ENCODE measurements at places on chromosomes 5 and 9.

DNA sequence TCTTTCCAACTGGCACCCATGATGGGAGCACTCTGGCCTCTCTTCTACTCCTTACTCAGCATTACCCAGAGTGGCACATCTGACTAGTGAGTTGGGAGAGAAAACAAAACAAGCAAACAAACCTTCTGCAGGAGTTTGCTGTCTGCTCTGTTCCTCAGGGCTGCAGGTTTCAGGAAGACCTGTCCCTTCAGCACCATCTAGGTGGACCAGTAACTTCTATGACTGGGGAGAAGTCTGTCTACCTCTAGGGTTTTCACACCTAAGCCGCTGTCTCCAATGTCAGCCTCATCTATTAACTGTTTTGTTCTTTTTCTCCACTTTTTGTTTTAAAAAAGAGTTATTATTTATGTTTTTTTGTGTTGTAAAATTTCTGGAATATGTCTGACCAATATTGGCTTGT, 58.7 kb downstream of the RAB3C start:
- DNase-seq, result no peak

DNA sequence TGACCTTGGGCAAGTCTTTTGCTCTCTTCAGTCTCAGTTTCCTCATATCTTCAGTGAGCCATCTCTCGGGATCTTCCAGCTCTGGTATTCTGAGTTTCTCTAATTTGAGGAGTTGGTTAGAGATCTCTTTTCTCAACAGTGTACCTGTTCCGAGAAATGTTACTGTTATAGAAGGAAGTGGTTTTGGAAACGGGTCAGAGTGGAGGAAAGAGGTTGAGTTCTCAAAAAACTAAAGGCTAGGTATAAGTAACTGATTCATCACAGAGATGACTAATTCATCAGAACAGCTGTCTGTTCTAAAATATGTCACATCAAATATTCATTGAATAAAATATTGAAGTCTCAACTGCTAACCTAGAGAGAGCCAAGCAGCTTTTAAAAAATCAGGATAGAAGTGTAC, 106.6 kb downstream of the PALM2AKAP2 start:
- no peak for DNase-seq

DNA sequence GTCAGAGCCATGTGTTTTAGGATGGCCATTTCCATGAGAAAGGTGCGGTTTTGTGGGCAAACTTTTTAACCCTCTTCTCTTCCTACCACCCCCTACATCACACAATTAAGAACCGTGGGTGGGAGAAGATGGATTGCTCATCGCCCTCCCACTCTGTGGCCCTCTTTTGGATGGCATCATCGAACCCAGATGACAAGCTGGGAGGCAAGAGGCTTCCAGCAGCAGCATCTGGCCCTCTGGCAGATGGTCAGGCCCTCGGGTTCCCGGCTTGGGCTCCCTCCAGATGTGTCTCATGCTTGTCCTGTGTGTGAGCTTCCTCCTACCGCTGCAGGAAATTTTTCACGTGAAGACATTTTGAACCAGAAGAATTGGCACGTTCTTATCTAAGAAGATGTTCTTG, 199.9 kb downstream of the EBF1 start:
- DNase-seq, result no peak

GRCh38 chr5:105670596-105670995, 2000.1 kb downstream of the EFNA5 start:
- DNase-seq, result no peak

GRCh38 chr5:156361436-156362109, 34.6 kb downstream of the SGCD start:
- peak; percentile 30 for DNase-seq

DNA sequence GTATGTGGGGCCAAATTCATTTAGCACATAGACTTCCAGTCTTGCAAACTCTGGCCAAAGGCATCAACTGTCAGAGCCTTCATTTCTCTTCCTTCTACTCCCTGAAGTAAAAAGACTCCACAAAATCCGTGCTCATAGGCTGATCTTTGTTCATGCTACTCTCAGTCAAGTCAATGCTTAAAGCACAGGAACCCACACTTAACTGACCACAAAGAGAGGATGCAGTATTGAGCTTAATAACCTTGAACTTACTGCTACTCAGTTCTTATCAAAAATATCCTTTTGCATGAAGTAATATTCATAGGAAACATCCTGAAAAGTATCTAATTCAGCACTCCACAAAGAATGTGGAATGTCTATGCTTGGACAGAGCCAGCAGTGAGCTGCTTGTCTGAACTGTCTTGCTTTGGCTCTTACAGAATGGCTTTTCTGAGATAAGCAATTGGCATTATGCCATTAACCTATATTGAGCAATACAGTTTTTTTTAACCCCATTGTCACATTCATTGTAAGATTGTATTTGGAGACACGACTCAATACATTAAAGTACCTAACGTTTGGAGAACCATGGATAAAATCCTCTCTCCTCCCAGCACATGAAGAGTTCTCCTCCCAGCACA, 21.7 kb downstream of the LPAR1 start:
- peak; percentile 32 for DNase-seq

GRCh38 chr5:9927521-9927997, 297.4 kb upstream of the TAS2R1 start:
- DNase-seq, result peak; percentile 13

DNA sequence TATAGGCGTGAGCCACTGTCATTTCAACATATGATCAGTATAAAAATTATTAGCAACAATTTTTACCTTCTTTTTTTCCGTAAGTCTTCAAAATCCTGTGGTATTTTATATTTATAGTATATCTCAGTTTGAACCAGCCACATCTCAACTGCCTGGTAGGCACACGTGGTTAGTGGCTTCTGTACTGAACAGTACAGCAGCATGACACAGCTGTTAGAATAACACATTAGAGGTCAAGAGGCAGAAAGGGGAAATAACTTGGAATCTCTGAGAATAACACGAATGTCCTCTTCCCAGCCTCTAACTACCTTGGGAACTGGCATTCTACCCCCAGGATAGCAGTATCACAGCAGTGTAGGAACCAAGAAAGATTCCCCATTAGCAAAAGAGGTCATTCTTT, 108.5 kb upstream of the IQGAP2 start:
- DNase-seq, result no peak

DNA sequence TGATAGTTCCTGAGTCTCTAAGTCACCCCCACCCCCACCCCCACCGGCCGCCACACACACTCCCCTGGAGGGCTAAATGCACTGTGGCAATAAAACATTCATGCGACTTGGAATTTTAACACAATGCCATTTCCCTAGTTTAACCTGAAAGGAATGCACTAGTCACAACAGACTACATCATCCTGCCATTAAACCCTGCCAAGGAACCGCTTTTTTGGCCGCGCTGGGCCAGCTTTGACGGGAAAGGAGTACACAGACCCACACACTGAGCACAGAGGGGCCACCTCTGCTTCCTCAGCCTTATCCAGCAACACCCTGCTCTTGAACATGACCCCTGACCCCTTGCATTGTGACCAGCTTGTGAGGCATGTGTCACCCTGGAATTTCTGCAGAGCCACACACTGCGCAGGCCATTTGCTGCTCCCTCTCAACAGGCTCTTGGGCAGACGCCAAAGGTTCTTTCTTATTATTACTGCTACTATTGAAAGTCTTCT, 165.3 kb downstream of the BNC2 start:
- peak; percentile 98 for DNase-seq

GRCh38 chr9:71944754-71945375, 33.4 kb downstream of the C9orf85 start:
- DNase-seq, result no peak

DNA sequence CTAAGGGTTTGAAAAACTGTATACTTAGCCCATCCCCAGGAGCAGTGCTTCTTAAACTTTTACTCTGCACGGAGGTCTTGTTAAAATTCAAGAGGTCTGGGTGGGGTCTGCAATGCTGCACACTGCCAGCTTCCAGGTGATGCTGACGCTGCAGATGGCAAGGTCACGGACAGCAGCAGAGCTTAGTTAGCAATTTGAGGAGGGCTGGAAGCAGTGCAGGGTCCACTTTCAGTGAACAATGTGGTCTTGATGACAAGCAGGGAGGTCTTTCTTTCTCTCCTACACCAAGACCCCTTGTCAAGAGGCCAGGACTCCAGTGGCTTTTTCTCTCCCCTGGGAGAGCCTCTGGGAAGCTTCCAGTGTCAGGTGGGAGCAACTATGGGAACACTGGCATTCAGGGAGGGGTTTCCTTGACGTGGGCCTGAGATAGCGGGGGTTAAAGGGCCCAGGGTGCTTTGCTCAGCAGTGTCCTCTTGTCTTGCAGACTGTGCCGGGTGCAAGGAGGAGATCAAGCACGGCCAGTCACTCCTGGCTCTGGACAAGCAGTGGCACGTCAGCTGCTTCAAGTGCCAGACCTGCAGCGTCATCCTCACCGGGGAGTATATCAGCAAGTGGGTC, 65.0 kb upstream of the AFAP1L1 start:
- no peak for DNase-seq

- DNase-seq, result no peak
Observed at GRCh38 chr5:146428658-146429057, 18.5 kb upstream of the TCERG1 start.

GRCh38 chr9:116168231-116168630, 14.6 kb downstream of the PAPPA start:
- no peak for DNase-seq

- DNase-seq, result no peak
Observed at GRCh38 chr5:6578676-6579343, 54.0 kb downstream of the NSUN2 start.

DNA sequence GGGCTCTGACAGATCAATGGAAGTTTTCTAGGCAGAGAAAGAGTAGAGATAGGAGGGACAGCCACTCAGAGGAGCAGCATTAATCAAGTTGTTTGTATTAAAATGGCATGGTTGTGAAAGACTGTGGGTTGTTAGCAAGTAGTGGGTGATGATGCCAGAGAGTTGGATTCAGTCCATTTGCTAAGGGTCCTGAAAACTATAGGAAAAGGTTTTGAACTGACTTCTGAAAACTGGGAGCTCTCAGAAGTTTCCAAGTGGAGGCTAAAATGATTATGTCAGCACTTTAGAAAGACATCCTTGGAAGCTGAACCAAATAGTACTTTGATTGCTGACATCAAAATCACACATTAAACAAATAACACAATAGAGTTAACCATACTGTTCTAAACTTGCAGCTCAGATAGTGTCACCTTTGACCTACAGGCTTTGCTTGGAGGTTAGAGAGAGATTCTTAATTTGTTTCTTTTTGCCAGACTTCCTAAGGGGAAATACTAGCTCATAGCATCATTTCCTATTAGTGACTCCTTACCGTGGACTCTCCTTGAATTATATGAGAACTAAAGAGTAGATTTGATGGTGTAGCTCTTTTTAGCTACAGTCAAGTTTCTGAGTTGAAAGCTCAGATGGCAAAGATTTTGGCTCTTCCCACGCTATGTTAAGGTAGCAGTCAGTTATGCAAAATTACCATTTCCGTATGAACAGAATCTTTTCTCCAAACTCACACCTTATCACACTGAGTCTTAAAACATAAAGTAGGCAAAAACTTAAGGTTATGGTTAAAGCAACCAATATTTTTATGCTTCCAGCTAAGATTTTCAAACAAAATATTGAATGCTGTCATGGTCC, 277.1 kb downstream of the NR3C1 start:
- no peak for DNase-seq

DNA sequence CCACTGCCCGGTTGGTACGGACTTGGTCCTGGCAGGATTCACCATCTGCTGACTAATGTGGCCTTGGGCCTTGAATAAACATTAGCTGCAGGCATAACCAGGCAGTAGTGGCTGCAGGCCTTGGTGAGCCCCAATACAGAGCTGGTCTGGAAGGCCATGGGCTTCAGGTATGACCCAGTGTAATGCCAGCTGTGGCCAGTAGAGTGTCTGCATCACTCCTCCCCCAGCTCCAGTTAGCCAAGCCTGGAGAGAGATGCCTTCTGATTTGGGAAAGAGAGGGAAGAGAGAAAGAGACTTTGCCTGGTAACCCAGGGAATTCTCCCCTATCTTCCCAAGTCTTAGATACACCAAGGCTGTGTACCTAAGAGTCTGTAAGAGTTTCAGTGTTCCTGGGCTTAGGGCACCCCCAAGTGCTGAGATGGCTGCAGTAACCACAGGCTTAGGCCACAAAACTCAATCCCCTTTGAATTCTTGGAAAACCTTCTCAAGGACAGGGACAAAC, 5.6 kb upstream of the C5 start:
- DNase-seq, result no peak

- no peak for DNase-seq
Observed at GRCh38 chr5:35194635-35195471, 35.4 kb downstream of the PRLR start.

DNA sequence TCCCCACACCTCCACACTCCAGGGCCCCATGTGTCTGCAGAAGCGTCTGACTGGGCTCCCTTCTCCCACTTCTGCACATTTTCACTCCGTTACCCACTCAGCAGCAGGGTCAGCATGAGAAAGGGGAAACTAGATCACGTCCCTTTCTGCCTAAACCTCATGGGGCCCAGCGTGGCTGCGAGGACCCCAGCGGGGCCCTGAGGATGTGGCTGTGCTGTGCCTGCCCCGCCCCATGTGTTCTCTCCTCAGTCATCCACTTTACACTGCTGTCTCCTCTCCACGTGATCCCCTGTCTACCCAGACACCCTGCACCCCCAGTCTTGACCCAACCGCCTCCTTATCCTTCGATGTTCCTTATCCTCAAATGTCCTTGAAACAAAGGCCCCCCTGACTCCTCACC, 59.8 kb upstream of the OTULINL start:
- no peak for DNase-seq

GRCh38 chr5:135353952-135354721, 44.9 kb downstream of the MACROH2A1 start:
- peak; percentile 97 for DNase-seq

DNA sequence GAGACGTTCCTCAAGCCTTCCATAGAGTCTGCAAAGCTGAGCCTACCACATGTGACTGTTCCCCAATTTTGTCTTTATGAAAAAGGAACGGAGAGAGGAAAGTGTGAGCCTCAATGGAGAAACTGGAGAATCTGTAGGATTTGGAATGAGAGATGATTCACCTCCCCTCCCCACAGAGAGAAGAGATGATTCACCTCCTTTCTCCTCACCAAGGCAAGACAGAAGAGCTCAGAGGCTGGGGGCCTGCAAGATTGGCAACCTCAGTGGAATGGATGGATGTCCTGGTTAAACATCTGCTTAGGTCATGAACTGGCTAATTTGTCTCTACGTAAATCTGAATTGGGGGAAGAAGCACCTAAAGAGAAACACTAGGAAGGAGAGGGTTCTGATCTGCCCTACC, 17.0 kb upstream of the MOCS2 start:
- peak; percentile 45 for DNase-seq

GRCh38 chr5:173969167-173970049, 19.6 kb upstream of the C5orf47 start:
- DNase-seq, result peak; percentile 70

DNA sequence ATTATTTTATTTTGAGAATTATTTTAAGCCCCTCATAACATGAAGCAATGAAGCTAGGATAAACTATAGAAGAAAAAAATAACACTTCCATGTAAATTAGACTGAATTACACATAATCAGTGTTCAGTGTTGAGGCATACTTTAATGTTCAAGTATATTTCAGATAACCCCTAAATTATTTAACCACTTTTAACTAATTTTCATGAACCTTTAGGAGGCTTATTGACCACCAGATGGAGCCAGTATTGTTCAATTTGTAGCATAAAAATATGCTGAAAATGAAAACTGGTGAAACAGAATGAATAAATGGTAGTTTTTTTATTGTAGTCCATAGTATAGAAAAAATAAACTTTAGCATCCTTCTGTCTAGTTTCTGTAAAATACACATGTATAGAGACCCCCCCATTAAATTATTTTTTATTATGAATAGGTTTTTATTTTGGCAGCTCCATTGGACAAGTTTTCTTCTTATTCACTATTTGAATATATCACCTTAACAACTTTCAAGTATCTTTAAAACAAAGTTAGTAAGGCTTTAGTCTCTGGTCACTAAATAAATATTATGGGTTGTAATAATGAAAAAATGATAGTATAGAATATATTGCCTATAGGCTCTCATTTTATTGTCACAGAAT, 190.1 kb downstream of the CWC27 start:
- DNase-seq, result peak; percentile 45
